HCT116 (cell line): ENCODE measurements at places on chromosomes 7 and 10. TPM values are rescaled to one million over a fixed set of nuclear protein-coding genes. Genes with fewer than 3 reads are reported as not detected.

Gene FAM131B
- total RNA-seq = 0.20 TPM

DNA sequence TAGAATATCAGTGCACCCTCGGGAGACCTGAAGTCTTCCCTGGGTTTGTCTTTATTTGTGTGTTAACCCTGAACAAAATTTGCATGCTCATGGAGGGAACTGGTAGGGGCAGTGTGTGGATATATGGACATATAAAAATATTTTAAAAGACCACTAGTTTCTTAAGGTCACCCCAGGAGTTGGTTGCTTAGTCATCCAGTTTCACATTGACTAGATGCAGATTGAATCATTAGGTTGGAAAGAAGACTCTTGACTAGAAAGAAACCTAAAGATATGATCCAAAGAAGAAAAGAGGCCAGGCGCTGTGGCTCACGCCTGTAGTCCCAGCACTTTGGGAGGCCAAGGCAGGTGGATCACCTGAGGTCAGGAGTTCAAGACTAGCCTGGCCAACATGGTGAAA is 137.1 kb downstream of the KAT6B start:
- H3K36me3 ChIP-seq = no peaks in the 10 kb centered on the region
- H3K27ac ChIP-seq = no peak overlapping the region

- DNase-seq = no peak
- H3K27me3 ChIP-seq = no peaks in the 10 kb centered on the region; the same call in 1 of the 2 replicates
- H3K4me1 ChIP-seq = no peaks in the 10 kb centered on the region
- H3K27ac ChIP-seq = no peak overlapping the region
These were observed 207.1 kb downstream of the KCNMA1 start for GRCh38 chr10:77430530-77430929.

DNA sequence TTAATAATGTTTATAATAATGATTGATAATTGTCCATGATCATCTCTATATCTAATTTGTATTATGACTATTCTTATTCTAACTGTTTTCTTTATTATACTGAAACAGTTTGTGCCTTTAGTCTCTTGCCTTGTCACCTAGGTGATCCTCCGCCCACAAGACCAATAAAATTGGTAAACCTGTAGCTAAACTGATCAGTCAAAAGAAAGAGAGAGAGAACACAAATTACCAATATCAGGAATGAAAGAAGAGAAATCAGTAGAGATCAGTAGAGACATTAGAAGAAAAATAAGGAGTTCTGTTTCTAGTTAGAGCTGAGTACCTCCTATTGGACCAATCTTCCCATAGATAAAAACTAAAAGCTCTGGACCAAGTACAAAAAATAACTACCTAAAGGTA is 6.1 kb upstream of the COA1 start:
- no peak overlapping the region for H3K27ac ChIP-seq
- H3K4me1 ChIP-seq = peaks cover 3% of the 10 kb centered on the region
- no peaks in the 10 kb centered on the region for H3K36me3 ChIP-seq
- no peaks in the 10 kb centered on the region for H3K27me3 ChIP-seq
- H3K4me3 ChIP-seq = no peak overlapping the region

- no peak for DNase-seq
- H3K36me3 ChIP-seq = peaks cover 45% of the 10 kb centered on the region
- no peaks in the 10 kb centered on the region for H3K27me3 ChIP-seq
- H3K27ac ChIP-seq = no peak overlapping the region
These were observed 9.4 kb downstream of the PDAP1 start for GRCh38 chr7:99398891-99399445.
